ENCODE measurements at places on chromosomes 5 and 9.

DNA sequence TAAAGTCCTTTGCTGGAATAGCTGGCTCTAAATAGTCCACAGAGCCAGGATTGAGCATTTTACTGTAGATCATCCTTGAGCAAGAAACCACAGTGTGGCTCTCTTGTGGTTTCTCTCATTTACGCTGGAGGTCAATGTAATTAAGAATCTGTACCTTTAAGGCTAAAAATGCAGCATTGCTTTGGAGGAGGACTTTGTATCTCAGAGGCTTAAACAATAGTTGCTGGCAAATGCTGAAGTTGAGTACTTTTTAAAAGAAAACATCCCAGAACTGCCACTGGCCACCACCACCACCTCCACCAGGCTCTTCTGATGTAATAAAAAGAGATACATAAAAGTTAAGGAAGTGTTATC is 177.3 kb upstream of the ADAMTSL1 start:
- no peak for DNase-seq

- no peak for DNase-seq
These were observed 1.3 kb downstream of the QSOX2 start for GRCh38 chr9:136244122-136244968.

DNA sequence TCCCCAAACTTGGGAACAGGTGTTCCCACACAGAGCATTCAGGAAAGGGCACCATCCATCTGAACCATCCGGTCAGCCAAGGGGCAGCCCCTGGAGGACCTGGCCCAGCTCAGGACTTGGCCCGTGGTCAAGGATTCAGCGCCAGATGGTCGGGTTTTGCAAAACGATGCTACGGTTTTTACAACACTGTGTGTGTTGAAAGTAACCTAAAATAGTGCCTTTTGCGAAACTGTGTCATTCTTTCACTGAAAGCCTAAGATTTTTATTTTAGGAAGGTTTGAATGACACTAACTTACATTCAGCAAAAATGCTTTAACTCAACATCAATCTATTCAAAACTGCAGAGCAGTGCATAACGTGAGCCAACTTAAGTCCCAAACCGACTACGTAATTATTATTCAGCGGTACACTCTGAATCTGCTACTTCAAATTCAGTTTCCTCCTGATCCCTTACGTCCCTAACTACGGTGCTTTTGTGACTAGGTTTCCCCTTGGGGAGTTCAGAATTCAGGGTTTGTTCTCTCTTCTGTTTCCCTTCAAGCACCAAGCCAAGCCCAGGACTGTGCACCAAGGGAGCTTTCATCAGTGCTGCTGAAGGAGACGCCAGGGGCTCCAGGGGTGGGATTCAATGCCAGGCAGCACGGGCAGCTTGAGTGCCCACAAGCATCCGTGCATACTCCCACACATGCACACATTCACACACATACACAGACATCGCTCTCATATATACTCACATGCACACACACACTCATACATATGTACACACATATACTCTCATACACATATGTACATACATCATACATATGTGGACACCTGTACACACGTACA is 25.8 kb downstream of the LPCAT1 start:
- no peak for DNase-seq

DNA sequence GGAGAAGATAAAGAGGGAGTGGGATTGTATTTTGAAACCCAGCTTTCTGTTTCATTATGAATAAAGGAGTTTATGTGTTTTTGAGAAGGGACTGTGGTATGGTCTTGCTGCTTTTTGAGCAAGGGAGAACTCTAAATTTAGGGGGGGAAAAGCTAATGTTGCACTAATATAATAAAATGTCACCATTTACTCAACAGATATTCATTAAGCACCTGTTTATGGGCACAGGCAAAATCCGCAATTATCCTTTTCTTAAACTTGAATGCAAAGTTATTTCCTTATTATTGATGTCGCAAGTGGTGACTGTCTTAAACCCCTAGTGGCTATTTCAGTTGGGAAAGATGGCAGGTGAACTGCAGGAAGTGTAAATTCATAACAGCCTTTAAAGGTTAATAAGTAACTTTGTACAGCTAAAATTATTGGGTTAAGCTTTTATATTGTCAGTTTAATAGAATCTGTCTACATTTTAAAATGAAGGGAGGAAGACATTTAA is 1.5 kb downstream of the CDC42SE2 start:
- DNase-seq = no peak

DNA sequence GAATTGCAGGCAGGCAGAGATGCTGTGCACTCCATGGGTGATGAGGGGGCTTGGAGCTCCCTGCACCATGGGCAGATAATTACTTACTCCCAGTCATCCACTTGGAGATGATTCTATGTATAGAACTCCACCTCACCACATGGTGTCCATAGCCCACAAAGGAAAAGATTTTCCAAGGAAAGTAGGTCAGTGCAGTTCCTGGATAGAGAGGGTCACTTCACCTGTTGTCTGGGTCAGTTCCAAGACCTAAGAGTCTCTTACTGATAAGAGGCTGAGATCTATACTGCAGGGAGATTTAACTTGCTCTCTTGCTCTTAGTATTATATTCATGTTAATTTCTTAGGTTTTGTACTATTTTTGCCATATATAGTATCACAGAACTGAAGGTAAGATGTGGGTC is 113.9 kb upstream of the BRINP1 start:
- DNase-seq = no peak

GRCh38 chr5:115374057-115374775 is 77.8 kb upstream of the CCDC112 start:
- no peak for DNase-seq

DNA sequence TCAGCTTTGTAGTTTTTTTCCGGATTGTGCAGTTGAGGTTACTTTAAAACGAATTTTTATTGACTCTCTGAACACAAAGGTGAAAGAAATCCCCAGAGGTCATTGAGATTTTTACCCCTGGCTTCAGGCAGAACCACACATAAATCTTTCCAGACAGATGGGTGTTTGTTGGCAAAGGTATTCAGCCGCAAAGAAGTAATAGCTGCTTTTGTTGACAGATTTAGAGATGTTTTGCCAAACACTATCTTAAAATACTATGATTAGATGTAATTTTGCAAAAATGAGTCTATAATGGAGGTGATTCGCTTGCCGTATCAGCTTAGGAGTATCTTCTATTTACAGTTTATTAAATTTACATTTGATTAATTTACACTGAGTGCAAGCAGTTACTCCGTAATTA is 418.3 kb upstream of the CLINT1 start:
- DNase-seq = no peak

GRCh38 chr5:26940994-26941393 is 97.4 kb downstream of the CDH9 start:
- DNase-seq = no peak

DNA sequence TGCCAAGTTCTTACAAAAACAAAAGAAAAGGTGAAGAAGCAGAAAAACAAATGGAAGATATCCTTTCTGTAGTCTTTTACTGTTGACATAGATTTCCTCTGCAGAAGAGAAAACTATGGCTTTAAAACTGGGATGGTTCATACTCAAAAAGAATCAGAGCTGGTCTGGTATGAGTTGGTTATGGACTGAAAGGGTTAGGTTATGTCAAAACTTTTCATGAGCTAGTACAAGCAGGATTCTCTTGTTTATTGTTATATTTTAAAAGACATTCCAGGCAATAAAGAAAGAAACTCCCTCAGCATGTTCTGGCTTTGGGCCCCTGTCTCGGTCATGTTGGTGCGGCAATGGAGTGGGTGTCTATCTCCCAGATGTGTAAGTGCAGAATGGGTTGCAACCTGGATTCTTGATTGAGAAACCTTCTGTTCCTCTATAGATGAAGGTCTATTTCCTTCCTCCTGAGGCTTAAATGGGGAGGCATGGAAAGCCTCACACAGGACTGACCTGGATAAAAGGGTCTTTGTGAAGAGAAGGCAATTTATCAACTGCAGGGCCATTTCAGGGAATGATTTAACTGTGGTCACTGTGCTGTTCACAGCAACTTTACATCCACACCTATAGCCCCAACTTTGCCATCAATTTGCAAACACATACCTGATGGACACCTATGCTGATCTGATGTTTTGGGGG is 209.6 kb upstream of the TNC start:
- no peak for DNase-seq

All from GOT3 (cell line).